ENCODE measurements at places on chromosomes 3 and 15. TPM values are rescaled to one million over a fixed set of nuclear protein-coding genes. Genes with fewer than 3 reads are reported as not detected.

Gene CD200
- 4.0 TPM for total RNA-seq

Gene MAGEL2
- total RNA-seq, result 0.06 TPM

Gene SPESP1
- 2.4 TPM for total RNA-seq

Gene TIPIN
- total RNA-seq, result 14.2 TPM

Gene DUOXA2
- not detected for total RNA-seq

Gene RFTN1
- 29.3 TPM for total RNA-seq

Gene DUSP7
- total RNA-seq, result 7.4 TPM

Gene NRROS
- 2.9 TPM for total RNA-seq

Gene SPTSSB
- 0.44 TPM for total RNA-seq

Gene EPHB3
- total RNA-seq, result 2.7 TPM

Gene BCHE
- total RNA-seq, result 0.31 TPM

Gene MEX3B
- total RNA-seq, result 2.5 TPM

Gene GRK7
- not detected for total RNA-seq

Gene SOX14
- total RNA-seq, result not detected

Gene CCR1
- 0.13 TPM for total RNA-seq

Gene CEMIP
- total RNA-seq, result 600 TPM

Gene CHAC1
- 2.8 TPM for total RNA-seq

Gene GOLGA6A
- total RNA-seq, result not detected

Gene IP6K2
- 33.7 TPM for total RNA-seq

Gene PRRT3
- total RNA-seq, result 2.5 TPM

Gene SLC24A5
- total RNA-seq, result not detected

Gene ITIH1
- 0.56 TPM for total RNA-seq

Gene IMPG2
- 0.44 TPM for total RNA-seq

Gene RBMS3
- 93.7 TPM for total RNA-seq

Gene PLA1A
- total RNA-seq, result 0.25 TPM

Gene FAM107A
- 0.99 TPM for total RNA-seq

Gene TEX55
- total RNA-seq, result not detected

Gene SCG3
- total RNA-seq, result not detected

Gene SAMD7
- total RNA-seq, result not detected

Data from aortic smooth muscle cell (primary cell).